Large intestine (tissue), 12 donors: ENCODE measurements at places on chromosomes 5 and 9. TPM values are rescaled to one million over a fixed set of nuclear protein-coding genes. Genes with fewer than 3 reads are reported as not detected.

Gene GRIN1
- polyA plus RNA-seq: 2.6 TPM

Gene TERT
- 4.0 TPM for polyA plus RNA-seq

Gene PTRH1
- 9.3 TPM for polyA plus RNA-seq

Gene ERP44
- polyA plus RNA-seq: 42.5 TPM

Gene PTGR1
- 88.5 TPM for polyA plus RNA-seq

Gene C9orf153
- polyA plus RNA-seq: 0.22 TPM

Gene OBP2B
- not detected for polyA plus RNA-seq

Gene SPINK5
- polyA plus RNA-seq: 0.70 TPM

Gene DNAJC18
- 8.7 TPM for polyA plus RNA-seq

Gene IFNB1
- polyA plus RNA-seq: not detected

Gene CREBRF
- polyA plus RNA-seq: 21.2 TPM

Gene FOXD4L6
- polyA plus RNA-seq: 0.06 TPM

Gene FGD3
- 7.2 TPM for polyA plus RNA-seq

Gene C8G
- polyA plus RNA-seq: 36.0 TPM

Gene TAF11L5
- polyA plus RNA-seq: not detected

Gene ITGA2
- 13.7 TPM for polyA plus RNA-seq

Gene CYLC2
- not detected for polyA plus RNA-seq

Gene INSYN2B
- polyA plus RNA-seq: 0.34 TPM

Gene WNK2
- 80.4 TPM for polyA plus RNA-seq

Gene ZBTB5
- polyA plus RNA-seq: 16.2 TPM

Gene SLC31A1
- polyA plus RNA-seq: 32.2 TPM

Gene OTULINL
- 15.8 TPM for polyA plus RNA-seq

Gene RASGEF1C
- 1.3 TPM for polyA plus RNA-seq

Gene SPATA31C1
- polyA plus RNA-seq: 0.18 TPM

Gene MCC
- 5.2 TPM for polyA plus RNA-seq

Gene F2RL2
- polyA plus RNA-seq: 5.4 TPM
